ENCODE measurements at places on chromosomes 2 and 18.

- DNase-seq = no peak
Measured at GRCh38 chr2:186695081-186695756, 1.4 kb downstream of the FAM171B start.

DNA sequence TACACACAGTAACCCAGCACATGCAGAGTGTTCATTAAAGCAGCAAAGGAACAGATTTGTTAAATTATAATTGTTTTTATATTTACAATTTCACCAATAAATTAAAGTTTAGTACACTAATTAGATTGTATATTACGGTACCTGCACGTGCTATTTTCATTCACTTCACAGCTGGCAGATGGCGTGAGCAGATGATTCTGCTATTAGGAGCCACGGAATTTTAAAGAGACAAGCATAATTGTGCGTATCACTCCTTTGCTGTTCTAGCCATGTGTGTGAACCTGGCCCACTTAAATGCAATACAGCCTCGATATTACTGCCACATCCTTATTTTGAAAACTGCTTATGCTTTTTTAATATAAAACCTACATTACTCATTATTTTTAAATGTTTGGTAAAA, 332.8 kb upstream of the SOX11 start:
- DNase-seq = no peak

GRCh38 chr2:103462101-103462500, 700.3 kb downstream of the TMEM182 start:
- DNase-seq = no peak

- DNase-seq = no peak
Measured at GRCh38 chr2:40690036-40690435, 238.1 kb upstream of the SLC8A1 start.

GRCh38 chr2:77642339-77642738, 120.2 kb upstream of the LRRTM4 start:
- DNase-seq = no peak
